ENCODE measurements at places on chromosomes 3 and 15. TPM values are rescaled to one million over a fixed set of nuclear protein-coding genes. Genes with fewer than 3 reads are reported as not detected.

The NRROS gene
- total RNA-seq: 2.3 TPM

DNA sequence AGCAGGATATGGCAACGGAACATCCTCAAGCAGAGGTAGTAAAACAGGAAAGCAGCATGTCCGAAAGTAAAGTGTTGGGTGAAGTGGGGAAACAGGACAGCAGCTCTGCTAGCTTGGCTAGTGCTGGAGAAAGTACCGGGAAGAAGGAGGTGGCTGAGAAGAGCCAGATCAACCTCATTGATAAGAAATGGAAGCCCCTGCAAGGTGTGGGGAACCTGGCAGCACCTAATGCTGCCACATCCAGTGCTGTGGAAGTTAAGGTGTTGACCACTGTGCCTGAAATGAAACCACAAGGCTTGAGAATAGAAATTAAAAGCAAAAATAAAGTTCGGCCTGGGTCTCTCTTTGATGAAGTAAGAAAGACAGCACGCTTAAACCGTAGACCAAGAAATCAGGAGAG, 14.3 kb upstream of the ZBTB47 start:
- no peak for DNase-seq

DNA sequence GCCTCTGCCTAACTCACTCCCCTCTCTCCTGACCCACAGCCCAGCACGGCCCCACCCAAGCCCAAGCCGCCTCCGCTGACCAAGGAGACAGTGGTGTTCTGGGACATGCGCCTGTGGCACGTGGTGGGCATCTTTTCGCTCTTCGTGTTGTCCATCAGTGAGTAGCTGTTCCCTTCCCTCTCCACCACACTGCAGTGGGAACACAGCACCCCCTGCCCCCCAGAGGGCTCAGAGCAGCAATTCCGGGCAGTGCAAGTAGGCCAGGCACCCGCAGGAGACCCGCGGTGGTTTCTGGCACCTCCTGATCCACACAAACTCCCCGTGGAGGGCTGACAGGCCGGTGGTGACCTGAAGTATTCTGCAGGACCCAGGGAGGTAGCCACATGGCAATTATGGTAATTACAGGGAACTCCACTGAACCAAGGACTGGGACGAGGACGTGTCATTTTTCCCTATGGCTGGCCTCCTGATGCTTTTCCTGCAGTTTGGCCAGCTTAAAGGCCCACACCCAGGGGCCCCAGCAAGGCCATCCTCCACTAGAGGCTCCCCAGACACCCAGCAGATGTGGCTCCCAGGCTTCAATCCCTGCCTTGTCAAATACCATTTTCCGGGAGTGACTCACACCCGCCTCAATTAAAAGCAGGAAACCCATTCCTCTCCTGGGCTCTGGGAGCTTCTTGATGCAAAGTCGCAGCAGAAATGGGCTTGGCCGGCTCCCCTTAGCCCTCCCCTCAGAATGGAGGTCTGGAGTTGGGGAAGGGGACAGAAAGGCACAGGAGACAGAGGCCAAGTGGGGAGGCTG, 4.8 kb downstream of the TMIE start:
- DNase-seq: no peak

- no peak for DNase-seq
Measured at GRCh38 chr15:55909036-55909811, 84.2 kb downstream of the NEDD4 start.

DNA sequence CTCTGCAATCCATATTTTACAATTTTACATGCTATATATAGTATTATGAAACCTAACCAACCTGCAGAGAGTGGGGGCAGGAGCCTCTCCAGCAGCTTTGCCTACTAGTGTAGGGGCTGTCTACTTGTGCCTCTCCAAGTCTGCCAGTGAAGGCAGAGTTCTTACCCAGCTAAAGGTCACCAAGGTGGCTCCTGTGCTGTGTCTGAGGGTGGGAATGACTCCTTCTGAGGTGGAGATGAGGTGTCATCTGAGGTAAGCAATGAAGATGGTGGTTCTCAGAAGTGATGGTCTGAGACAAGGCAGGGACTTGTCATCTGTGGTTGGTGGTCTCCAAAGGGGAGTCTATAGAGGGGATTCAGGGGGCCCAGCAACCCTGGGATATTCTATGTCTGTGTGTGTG, 47.5 kb downstream of the SACM1L start:
- no peak for DNase-seq

GRCh38 chr3:5136211-5136918, 14.3 kb downstream of the ARL8B start:
- DNase-seq: no peak

Data from left ventricle myocardium superior (tissue), 1 donor.